Activated B cell treated with CpG ODN at 0.5 μM for 24 hours (primary cell): ENCODE measurements at places on chromosomes 1 and 21. TPM values are rescaled to one million over a fixed set of nuclear protein-coding genes. Genes with fewer than 3 reads are reported as not detected.

- H3K4me1 ChIP-seq = no peaks in the 10 kb centered on the region
- H3K36me3 ChIP-seq = no peaks in the 10 kb centered on the region
- no peak overlapping the region for H3K4me3 ChIP-seq
- peaks cover 53% of the 10 kb centered on the region for H3K27me3 ChIP-seq
- DNase-seq = no peak
Observed at GRCh38 chr1:888297-888696, 35.4 kb upstream of the SAMD11 start.

The WNT9A gene
- total RNA-seq = 0.05 TPM in 1 of 2 replicates, not detected in the other

DNA sequence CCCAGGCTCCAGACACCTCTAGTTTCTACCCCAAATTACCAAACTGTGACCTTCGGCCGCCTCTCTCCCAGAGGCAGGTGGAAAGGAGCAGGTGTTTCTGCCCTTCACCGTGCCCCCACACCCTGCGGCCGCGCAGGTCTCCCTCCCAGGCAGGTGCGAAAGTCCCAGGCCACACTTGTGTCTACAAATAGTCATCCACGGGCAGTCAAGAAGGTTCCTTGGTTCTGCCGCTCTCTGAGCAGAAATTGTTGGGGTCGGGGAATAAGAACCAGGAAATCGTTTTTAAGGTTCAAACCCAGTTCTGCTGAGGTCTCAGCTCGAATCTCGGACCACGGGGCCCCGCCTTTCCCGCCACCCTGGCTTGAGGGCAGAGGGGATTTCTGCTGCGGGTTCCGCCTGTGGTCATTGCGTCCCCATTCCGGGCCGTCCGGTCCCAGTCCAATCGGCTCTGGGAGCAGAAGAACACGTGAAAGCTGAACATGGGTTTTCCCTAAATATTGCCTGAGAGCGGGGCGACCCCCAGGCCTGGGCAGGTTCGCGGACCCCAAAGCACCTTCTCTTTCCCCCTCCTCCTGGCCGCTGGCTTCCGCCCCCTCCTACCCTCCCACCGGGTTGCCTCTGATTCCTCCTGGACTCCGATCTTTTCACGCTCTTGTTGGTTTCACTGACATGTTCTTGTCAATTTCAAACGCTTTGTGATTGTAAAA is 1.2 kb upstream of the ATF3 start:
- H3K36me3 ChIP-seq = peaks cover 5% of the 10 kb centered on the region
- H3K4me1 ChIP-seq = peaks cover 29% of the 10 kb centered on the region
- H3K4me3 ChIP-seq = peak overlapping the region; percentile 95
- H3K27ac ChIP-seq = peak overlapping the region; percentile 90
- peak; percentile 37 for DNase-seq

DNA sequence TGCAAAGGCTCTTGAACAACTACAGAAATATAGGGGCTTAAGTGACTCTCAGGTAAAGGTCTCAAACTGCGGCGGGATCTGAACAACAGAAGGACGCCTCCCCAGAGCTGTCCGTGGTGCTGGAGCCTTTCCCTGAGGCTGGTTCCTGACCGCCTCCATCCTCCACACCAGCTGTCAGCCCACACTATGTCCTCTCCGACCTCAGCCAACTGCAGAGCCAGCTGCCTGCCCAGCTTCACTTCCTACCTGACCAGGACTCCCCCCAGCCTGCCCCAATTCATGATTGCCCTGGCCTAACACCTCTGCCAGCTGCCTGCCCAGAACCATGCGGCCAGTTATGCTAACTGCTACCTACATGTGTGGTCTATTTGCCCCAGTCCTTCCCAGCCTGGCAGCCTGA is 63.6 kb upstream of the ZC3H12A start:
- no peak overlapping the region for H3K4me3 ChIP-seq
- H3K27me3 ChIP-seq = peaks cover 20% of the 10 kb centered on the region
- DNase-seq = no peak
- no peaks in the 10 kb centered on the region for H3K36me3 ChIP-seq
- H3K27ac ChIP-seq = no peak overlapping the region

The PFDN2 gene
- total RNA-seq = 43.8 and 67.9 TPM in 2 replicates

The LCE2C gene
- total RNA-seq = not detected in 2 replicates

DNA sequence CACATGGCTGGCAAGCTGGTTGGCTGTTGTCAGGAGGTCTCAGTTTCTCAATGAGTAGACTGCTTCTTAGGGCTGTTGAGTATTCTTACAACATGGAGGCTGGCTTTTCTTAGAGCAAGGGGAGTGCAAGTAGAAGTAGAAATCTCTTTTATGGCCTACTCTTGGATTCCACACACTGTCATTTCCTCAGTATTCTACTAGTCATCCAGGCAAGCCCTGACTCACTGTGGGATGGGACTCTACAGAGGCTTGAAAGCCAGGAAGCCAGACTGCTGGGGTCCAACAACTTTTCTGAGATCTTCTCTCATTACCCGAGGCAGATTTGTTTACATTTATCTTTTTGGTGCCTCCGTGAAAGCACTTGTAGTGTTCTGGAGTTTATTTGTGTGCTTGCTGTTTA is 196.2 kb upstream of the APP start:
- H3K27ac ChIP-seq = no peak overlapping the region
- no peaks in the 10 kb centered on the region for H3K36me3 ChIP-seq
- no peaks in the 10 kb centered on the region for H3K4me1 ChIP-seq
- no peak for DNase-seq
- H3K4me3 ChIP-seq = no peak overlapping the region

GRCh38 chr1:219383281-219383680 is 209.6 kb downstream of the LYPLAL1 start:
- H3K4me3 ChIP-seq = no peak overlapping the region
- no peaks in the 10 kb centered on the region for H3K36me3 ChIP-seq
- no peaks in the 10 kb centered on the region for H3K27me3 ChIP-seq
- H3K4me1 ChIP-seq = no peaks in the 10 kb centered on the region
- DNase-seq = no peak
- no peak overlapping the region for H3K27ac ChIP-seq

DNA sequence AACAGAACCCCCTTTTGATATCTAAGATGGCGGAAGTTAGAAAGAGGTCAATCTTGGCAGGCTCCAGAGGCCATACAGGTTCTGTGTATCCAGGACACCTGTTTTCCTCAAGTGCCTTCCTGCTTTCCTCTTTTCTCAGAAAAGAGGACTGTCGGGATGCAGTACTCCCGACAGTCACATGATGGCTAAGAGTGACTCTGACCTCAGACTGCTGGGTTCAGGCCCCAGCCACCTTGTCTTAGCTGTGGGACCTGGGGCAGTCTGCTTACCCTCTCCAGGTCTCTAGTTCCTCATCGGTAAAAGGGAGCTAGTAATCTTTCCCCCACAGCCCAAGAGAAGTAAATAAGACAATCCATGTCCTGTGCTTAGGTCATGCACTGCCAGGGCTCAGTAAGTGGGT is 29.9 kb downstream of the STK40 start:
- peaks cover 31% of the 10 kb centered on the region for H3K4me1 ChIP-seq
- no peak overlapping the region for H3K27ac ChIP-seq

The PLEKHN1 gene
- 1.3 and 1.4 TPM in 2 replicates for total RNA-seq

The ZNF695 gene
- 0.07 and 0.83 TPM in 2 replicates for total RNA-seq

- no peaks in the 10 kb centered on the region for H3K4me1 ChIP-seq
- H3K27ac ChIP-seq = no peak overlapping the region
- H3K4me3 ChIP-seq = no peak overlapping the region
- H3K27me3 ChIP-seq = no peaks in the 10 kb centered on the region
Observed at GRCh38 chr1:187817782-187818181, 989.0 kb downstream of the PLA2G4A start.

- no peaks in the 10 kb centered on the region for H3K36me3 ChIP-seq
- H3K4me3 ChIP-seq = no peak overlapping the region
- no peak overlapping the region for H3K27ac ChIP-seq
- no peaks in the 10 kb centered on the region for H3K27me3 ChIP-seq
Observed at GRCh38 chr1:192159781-192160180, 1.5 kb downstream of the RGS18 start.

The CGN gene
- 0.22 and 0.37 TPM in 2 replicates for total RNA-seq

DNA sequence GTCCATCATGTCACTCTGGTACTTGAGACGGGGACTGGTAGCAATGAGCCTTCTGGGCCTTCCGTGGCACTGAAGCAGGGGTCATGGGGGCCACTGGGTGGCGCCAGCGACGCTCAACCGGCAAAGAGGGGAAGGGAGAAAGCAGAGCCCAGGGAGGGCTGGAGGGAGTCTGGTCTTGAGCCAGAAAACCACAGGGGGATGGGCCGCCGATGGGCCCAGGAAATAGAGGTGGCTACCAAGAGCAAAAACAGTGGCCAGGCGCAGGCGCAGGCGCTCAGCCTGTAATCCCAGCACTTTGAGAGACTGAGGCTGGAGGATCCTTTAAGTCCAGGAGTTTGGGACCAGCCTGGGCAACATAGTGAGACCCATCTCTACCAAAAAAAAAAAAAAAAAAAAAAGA is 21.8 kb downstream of the EXOC8 start:
- no peak overlapping the region for H3K4me3 ChIP-seq
- DNase-seq = no peak
- H3K27ac ChIP-seq = no peak overlapping the region
- no peaks in the 10 kb centered on the region for H3K36me3 ChIP-seq

- no peaks in the 10 kb centered on the region for H3K36me3 ChIP-seq
- H3K4me3 ChIP-seq = no peak overlapping the region
- peak; percentile 53 for DNase-seq
- peaks cover 14% of the 10 kb centered on the region for H3K27me3 ChIP-seq
- H3K27ac ChIP-seq = no peak overlapping the region
- H3K4me1 ChIP-seq = peaks cover 7% of the 10 kb centered on the region
Observed at GRCh38 chr1:39653546-39654031, 14.1 kb upstream of the HEYL start.

- peaks cover 9% of the 10 kb centered on the region for H3K4me1 ChIP-seq
- no peaks in the 10 kb centered on the region for H3K36me3 ChIP-seq
- no peak overlapping the region for H3K4me3 ChIP-seq
- H3K27ac ChIP-seq = no peak overlapping the region
Observed at GRCh38 chr1:32971156-32971555, 6.5 kb upstream of the RNF19B start.

DNA sequence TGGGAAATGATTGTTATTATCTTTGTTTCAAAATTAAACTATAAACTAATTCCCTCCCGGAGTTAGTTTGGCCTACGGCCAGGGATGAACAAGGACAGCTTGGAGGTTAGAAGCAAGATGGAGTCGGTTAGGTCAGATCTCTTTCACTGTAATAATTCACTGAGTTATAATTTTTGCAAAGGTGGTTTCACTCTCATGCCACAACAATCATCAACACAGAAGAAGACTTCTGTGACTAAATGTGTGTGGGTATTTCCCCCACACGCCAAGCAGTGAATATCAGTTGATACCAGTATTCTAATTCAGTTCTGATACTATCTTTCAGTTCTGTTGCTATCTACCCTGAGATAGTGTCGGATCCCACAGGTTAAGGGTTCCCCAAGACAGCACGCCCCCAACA is 215.1 kb downstream of the S1PR1 start:
- H3K36me3 ChIP-seq = no peaks in the 10 kb centered on the region
- H3K4me1 ChIP-seq = peaks cover 29% of the 10 kb centered on the region

The FCGR1A gene
- not detected in 2 replicates for total RNA-seq

GRCh38 chr1:236141447-236142252 is 689 bp upstream of the GPR137B start:
- H3K27ac ChIP-seq = no peak overlapping the region
- H3K27me3 ChIP-seq = peaks cover 29% of the 10 kb centered on the region
- H3K36me3 ChIP-seq = peaks cover 6% of the 10 kb centered on the region
- H3K4me1 ChIP-seq = peaks cover 29% of the 10 kb centered on the region
- peak overlapping the region; percentile 82 for H3K4me3 ChIP-seq
- peak; percentile 33 for DNase-seq

The PLA2G2A gene
- not detected in 2 replicates for total RNA-seq

The RNU1-4 gene
- 3,526 and 4,195 TPM in 2 replicates for total RNA-seq

DNA sequence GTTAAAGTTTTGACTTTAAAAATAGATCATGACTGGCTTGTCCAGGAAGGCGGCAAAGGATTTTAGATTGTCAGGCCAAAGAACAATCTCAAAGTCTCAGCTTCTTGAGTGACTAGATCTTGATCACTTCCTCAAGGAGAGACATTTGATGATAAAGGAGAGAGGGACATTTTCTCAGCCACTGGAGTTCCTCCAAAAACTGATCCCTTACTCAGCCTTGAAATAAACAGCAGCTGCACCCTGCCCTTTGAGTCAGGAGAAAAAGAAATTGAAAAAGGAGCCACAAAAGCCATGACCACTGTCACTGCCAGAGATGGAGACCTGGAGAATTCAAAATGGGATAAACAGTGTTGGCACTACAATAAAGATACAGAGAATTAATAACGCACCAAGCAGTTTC is 288.4 kb upstream of the PRMT6 start:
- no peak overlapping the region for H3K27ac ChIP-seq
- H3K27me3 ChIP-seq = no peaks in the 10 kb centered on the region
- no peaks in the 10 kb centered on the region for H3K36me3 ChIP-seq
- H3K4me1 ChIP-seq = no peaks in the 10 kb centered on the region

GRCh38 chr1:197235355-197235754 is 32.7 kb upstream of the CRB1 start:
- H3K4me1 ChIP-seq = no peaks in the 10 kb centered on the region
- H3K27me3 ChIP-seq = no peaks in the 10 kb centered on the region
- no peak for DNase-seq
- H3K36me3 ChIP-seq = no peaks in the 10 kb centered on the region

The FMOD gene
- not detected in 2 replicates for total RNA-seq

DNA sequence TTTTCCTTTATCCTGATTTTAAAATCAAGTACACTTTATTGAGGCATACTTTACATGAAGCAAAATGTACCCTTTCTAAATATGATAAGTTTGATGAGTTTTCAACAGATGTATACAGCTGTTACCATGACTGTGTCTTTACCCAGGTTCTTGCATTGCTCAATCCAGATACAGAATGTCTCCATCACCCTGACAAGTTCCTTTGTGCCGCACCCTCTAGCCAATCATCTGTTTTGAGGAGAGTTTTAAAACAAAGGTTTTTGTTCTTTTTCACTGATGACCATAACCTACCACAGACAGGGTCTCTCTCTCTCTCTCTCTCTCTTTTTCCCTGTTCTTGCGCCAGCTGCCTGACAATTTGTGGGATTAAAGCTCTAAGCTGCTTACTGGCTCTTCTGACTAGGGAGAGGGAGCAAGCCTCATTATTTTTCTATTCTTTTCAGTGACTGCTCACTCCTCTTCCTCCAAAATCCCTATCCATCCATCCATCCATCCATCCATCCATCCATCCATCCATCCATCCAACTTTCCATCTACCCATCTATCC is 1.2 kb upstream of the KCNE1 start:
- no peak for DNase-seq
- H3K27ac ChIP-seq = no peak overlapping the region
- H3K4me1 ChIP-seq = no peaks in the 10 kb centered on the region
- no peaks in the 10 kb centered on the region for H3K27me3 ChIP-seq
- H3K36me3 ChIP-seq = peaks cover 6% of the 10 kb centered on the region

GRCh38 chr1:208455821-208456220 is 211.6 kb upstream of the PLXNA2 start:
- no peak for DNase-seq
- H3K4me1 ChIP-seq = no peaks in the 10 kb centered on the region
- no peak overlapping the region for H3K27ac ChIP-seq
- no peaks in the 10 kb centered on the region for H3K36me3 ChIP-seq
- peaks cover 7% of the 10 kb centered on the region for H3K27me3 ChIP-seq

The RAB3B gene
- total RNA-seq = 0.02 TPM in 1 of 2 replicates, not detected in the other

- H3K36me3 ChIP-seq = no peaks in the 10 kb centered on the region
- no peak overlapping the region for H3K4me3 ChIP-seq
- H3K27me3 ChIP-seq = no peaks in the 10 kb centered on the region
- no peak for DNase-seq
Observed at GRCh38 chr1:57512386-57512785, 88.5 kb upstream of the DAB1 start.
